ENCODE measurements at places on chromosomes 11 and 22.

DNA sequence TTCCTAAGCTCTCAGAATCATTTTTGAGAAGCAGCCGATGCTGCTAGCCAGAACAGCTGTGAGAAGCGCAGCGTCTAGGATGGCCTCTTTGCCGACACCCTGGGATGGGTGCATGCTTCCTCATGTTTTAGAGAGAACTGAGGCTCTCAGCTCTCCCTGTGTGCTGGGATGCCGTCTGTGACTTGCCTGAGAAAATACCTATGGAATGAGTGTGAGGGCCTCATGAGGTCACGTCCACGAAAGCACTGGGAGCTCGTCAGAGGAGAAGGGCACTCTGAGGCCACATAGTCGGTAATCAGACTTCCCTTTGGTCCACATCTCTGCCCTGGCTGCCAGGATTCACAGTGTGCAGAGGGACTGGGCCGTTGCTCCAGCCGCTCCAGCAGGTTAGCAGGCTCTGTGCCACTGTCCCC is 54.7 kb downstream of the MICAL3 start:
- DNase-seq, result peak; percentile 92

- no peak for DNase-seq
These were observed 24.5 kb downstream of the ST14 start for GRCh38 chr11:130183878-130184610.

DNA sequence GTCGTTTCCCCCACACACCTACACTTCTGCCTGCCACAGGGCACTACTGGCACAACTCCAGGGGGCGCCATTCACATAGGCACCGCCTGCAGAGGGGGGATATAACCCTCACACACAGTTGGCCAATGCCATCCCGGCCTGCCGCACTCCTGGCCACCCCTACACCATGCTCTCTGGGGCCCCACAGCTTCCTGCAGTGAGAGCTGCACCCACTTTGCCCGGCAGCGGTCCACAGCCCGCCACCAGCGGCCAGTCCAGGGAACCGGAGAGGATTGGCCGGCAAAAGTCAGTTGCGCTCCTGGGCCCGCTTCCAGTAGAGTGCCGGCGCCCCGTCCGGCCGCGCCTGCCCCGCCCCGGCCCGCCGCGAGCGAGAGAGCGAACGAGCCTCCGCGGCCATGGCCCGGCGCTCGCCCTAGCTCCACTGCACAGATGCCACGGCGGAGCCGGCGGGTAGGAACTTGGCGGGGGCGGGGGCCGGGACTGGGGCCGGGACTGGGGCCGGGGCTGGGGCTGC is 25.6 kb upstream of the SUSD2 start:
- DNase-seq, result peak; percentile 87

- no peak for DNase-seq
These were observed 6.8 kb downstream of the UFD1 start for GRCh38 chr22:19472233-19472632.

- DNase-seq, result no peak
These were observed 1.1 kb upstream of the AP2A2 start for GRCh38 chr11:924406-925157.
